Iris pigment epithelial cell (primary cell): ENCODE measurements at places on chromosomes 2 and 18.
A peak's percentile ranks its signal among the peaks of the same experiment; 100 is the strongest.

DNA sequence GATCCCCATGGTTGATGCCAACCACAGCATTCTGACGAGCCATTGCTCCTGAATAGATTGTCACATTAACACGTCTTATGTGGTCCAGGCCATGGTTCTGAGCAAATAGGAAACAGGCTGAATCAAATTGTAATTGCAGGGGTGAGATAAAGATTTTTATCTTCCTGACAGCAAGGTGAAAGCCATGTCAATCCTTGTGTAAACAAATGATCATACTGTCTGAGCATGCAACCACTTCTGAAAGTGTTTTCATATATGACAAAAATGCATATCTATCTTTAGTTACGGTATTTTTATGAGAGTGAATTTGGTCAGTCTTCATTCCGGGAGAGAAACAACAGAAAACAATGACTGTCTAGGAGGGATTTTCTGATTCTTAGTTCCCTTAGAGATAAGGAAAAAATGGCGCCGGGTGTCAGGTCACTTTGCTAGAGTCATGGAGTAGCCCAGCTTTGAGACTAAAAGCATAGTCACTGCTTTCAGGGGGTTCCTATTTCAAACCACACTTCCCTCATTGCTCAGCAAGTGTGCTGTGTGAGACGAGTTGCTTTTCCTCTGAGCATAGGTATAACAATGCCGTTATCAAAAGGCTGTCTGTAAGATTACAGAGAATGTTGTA, 958.9 kb downstream of the DCDC2C start:
- no peak for DNase-seq

GRCh38 chr2:2648094-2648493, 317.0 kb upstream of the MYT1L start:
- no peak for DNase-seq

GRCh38 chr2:99066075-99066958, 75.2 kb upstream of the C2orf15 start:
- DNase-seq: peak; percentile 67

DNA sequence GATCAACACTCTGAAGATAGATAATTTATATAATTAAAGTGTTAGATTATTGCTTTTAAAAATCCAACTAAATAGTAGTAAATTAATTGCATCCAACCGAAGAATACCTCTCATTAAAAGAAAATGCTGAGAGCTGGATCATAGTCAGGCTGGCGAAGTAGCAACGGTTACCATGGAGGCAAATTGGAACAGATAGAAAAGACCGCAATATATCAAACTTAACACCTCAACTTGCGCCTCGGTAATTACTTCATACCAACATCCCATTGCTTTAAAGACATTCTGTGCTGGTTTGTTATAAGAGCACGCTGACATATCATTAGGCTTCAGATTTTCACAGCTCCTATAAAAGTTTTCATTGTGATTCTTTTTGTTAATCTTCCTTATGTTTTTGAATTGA, 183.8 kb upstream of the ZC3H15 start:
- DNase-seq: no peak

DNA sequence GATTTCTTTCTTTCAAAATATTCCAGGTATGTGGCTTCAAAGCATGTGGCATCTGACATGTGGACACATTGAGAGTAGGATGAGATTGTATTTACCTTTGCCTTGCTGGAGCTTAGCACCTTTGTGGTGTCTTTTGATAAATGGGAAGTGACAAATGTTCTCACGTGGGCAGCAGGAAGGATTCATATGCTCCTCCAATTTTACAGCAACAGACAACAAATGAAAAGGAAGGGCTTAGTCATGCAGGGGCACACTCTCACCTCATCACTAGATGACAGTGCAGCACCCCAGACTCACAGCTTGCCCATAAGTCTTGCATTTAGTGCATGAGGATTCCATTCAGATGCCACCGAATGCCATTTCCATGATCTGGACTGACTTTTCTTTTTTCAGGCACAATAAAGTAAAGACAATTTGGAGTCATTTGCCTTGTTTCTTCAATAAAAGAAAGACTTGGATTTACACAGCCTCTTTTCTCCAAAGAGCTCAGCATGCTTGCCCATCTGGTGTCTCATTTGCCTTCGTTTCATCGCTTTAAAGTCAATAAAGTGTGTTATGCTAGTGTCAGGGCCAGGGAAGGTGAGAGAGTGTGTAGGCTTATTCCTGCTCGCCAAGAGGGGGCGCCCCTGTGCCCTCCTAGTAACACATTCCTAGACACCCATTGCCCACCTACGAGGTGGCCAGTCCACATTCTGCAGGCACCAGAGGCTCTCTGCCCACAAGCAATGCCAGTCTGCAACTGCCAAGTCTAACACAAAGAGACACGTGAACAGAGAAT, 39.6 kb upstream of the DAPL1 start:
- no peak for DNase-seq

- DNase-seq: no peak
Observed at GRCh38 chr2:218546012-218546411, 22.1 kb downstream of the USP37 start.

GRCh38 chr2:150646746-150647145, 159.3 kb upstream of the RND3 start:
- DNase-seq: peak; percentile 32

- DNase-seq: peak; percentile 84
Observed at GRCh38 chr2:42195559-42195958, 26.4 kb downstream of the EML4 start.

DNA sequence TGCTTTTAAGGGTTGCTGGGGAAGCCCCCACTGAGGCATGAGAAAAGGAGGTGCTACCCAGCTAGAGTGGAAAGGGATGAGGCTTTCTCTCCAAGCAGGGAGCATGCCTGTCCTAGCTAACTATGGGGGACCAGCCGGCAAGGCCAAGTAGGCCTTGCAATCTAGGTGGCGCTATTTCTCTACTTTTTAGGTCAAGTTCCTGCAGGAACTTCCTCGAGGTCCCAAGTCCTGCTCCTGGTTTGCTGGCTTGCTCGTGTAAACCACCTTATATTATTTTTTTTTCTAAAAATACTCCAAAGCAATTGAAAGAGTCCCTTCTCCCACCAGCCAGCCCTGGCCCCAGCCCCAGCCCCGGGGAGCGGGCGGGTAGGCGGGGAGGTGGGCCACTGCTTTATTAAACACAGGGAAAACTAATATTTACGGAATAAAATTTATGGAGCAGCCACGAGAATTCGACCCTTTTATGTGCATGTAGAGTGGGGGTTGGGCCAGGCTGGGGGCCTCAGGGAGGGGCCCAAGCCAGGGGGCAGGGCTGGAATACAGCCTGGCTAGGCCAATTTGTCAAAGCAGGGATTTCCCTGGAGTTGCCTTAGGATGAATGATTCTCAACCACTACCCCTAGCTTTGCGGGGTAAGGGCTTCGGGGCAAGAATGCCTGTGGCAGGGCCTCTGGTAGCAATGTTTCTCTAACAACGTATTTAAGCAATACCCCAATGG, 12.8 kb upstream of the IHH start:
- DNase-seq: peak; percentile 73

GRCh38 chr2:85861180-85861579, 27.6 kb downstream of the ST3GAL5 start:
- no peak for DNase-seq

DNA sequence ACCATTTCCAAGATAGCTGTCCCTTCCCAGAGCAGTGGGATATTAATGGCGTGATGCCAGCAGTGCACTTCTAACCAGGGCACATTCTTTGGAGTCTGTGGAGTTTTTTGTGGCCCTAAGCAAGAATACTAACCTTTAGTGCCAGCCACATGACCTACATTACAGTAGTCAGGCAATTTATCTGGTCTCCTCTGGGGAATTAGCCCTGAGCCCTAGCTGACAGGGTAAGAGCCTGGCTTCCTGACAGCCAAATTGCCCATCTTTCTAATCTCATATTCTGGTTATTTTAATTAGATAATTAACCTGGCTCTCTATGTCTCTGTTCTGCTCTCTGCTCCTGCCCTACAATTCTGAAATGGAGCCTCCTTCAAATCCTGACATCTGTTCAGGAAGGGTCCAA, 5.2 kb downstream of the PFN4 start:
- DNase-seq: no peak

DNA sequence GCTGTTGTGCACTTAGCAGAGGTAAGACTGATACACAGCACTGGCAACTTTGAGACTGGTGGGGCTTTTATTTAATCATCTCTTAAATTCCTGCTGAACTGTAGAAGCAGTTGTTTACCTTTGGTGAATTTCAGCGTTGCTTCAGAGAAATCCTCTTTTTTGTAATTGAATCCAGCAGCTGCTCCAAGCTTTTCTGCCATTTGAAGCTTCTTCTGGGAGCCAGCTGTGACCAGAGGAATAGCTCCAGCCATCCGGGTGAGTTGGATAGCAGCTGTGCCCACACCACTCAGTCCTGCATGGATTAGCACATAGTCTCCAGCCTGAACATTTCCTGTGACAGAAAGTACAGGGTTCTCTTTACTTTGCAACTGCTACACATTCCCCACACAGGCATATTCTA, 3.9 kb downstream of the TP53I3 start:
- no peak for DNase-seq

GRCh38 chr18:3914109-3914508, 464.1 kb downstream of the TGIF1 start:
- DNase-seq: no peak

GRCh38 chr2:61718965-61719364, 134.9 kb downstream of the FAM161A start:
- no peak for DNase-seq
